CD4-positive, alpha-beta T cell treated with Interleukin-10 for 1 hour (primary cell): ENCODE measurements at places on chromosomes 12 and 14.

- DNase-seq = no peak
Observed at GRCh38 chr12:1633459-1633858, 4.4 kb downstream of the WNT5B start.

GRCh38 chr12:95997911-95998510 lies 1.9 kb upstream of the HAL start:
- DNase-seq = no peak

DNA sequence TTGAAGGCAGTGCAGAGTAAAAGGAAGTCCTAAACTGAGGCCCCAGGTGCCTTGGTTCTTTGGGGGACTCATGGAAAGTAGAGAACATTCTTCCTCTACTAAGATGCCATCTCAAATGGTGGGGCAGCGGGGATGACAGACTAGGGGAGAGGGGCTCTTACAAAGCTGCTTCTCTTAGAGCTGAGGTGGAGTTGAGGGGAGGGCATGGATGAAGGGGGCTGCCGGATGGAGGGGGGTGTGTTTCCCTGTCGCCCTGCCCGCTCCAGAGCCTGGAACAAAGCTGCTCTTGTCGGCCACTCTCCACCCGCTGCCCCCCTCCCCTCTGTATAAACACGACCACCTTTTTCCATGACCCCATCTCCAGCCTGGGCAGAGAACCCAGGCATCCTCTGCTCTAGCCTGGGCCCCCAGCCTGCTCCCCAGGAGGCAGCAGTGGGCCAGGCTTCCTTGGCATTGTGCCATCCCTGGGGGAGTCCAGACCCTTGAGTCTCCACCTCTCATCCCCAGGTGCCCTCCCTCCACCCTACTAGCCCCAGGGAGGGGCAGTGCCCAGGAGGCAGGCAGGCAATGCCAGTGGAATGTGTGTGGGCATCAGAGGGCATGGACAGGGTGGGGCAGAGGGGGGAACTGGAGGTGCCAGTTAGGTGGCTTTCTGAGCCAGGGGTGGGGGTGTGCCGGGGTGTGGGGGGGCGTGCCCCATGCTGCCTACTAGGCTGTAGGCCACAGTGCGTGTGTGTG lies 1.7 kb downstream of the RARG start:
- peak; percentile 35 for DNase-seq

GRCh38 chr12:27031531-27031930 lies 9.2 kb downstream of the MED21 start:
- no peak for DNase-seq

- DNase-seq = no peak
Observed at GRCh38 chr14:23112359-23113178, 6.5 kb downstream of the CEBPE start.

DNA sequence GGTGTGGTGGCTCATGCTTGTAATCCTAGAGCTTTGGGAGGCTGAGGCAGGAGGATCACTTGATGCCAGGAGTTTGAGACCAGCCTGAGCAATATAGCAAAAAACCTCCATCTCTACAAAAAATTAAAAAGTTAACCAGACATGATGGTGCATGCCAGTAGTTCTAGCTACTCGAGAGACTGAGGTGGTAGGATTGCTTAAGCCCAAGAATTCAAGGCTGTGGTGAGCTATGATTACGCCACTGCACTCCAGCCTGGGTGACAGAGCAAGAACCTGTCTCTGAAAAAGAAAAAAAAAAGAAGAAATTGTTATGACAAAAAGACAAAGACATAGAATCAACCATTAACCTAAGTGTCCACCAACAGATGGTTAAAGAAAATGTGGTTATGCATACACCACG lies 2.1 kb upstream of the ATP23 start:
- DNase-seq = no peak

DNA sequence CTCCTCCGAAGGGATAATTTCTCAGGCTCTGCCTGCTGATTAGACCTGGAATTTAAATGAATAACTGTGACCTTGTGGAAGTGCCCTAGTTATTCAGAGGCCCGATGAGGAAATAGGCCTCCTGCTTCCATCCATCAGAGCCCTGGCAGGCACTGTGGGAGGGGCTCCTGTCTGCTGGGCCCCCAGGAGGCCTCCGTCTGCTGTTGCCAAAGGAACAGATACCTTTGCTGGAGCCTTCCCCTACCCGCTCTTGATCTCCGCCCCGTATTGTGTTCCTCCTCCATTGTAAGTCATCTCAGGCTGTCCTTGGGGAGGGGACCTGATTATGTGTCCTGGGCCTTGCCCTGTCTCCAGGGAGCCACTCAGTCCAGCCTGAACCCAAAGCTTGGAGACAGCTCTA lies 112.3 kb downstream of the NRXN3 start:
- no peak for DNase-seq

DNA sequence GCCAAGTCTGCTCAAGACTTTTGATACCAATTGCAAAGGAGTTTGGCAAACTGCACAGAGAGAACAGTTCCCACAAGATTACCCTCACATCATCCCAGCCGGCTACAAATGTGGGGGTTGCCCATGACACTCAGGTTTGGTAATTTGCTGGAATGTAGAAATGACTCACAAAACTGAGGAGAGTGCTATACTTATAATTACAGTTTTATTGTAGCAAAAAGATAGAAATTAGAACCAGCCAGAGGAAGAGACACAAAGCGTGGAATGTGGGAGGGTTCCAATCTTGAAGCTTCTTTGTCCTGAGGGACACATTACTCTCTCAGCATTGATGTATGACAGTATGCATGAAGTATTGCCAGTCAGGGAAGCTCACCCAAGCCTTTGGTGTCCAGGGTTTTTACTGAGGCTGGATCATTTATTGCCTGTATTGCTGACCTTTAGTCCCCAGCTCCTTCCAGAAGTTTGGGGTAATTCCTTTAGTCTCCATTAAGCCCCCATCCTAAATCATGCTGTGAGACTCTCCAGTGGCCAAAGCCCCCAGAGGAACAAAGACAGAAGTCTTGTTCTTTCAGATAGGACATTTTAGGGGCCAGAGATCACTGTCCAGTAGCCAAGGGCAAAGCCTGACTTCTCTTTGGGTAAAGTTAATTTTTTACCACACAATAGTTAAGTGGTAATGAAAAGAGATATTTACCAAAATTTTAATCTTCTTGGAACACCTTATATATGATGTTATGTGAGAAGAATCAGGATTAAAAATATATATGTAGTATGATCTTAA lies 9.9 kb downstream of the TBK1 start:
- DNase-seq = no peak

- peak; percentile 21 for DNase-seq
Observed at GRCh38 chr12:102883204-102883799, 33.7 kb downstream of the PAH start.

GRCh38 chr14:88961214-88961613 lies 136.8 kb downstream of the TTC8 start:
- DNase-seq = no peak

- DNase-seq = no peak
Observed at GRCh38 chr14:46747001-46747652, 95.5 kb upstream of the RPL10L start.

DNA sequence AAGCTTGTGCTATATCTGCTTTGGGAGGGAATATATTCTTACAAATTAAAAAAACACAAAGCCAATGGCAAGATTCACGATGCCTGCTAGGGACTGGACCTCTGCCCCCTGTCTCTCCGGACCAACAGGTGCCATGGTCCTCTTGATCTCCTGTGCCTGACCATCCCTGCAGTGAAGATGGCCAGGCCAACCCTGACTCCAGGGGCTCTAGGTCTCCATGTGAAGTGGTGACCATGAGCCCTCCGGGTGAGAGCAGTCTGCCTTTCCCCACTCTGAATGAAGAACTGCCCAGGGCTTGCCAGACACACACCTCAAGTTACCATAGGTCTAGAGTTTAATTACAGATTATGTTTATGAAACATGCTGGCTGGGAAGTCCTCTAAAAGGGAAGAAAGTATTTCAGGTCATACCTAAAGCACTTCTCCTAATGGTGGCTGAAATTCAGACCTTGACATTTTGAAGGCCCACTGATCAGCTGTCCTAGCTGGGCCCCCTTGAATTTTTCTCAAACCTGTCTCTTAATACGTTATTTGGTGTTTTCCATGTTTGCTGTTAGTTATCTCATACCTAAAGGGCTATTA lies 1.4 kb downstream of the ARHGDIB start:
- DNase-seq = peak; percentile 22

- DNase-seq = no peak
Observed at GRCh38 chr12:95279856-95280255, 62.2 kb downstream of the VEZT start.

GRCh38 chr12:52059582-52060497 lies 8.6 kb downstream of the NR4A1 start:
- peak; percentile 62 for DNase-seq

- DNase-seq = no peak
Observed at GRCh38 chr14:101893759-101894158, 70.6 kb upstream of the DYNC1H1 start.

GRCh38 chr14:32400480-32400879 lies 71.4 kb downstream of the AKAP6 start:
- no peak for DNase-seq

DNA sequence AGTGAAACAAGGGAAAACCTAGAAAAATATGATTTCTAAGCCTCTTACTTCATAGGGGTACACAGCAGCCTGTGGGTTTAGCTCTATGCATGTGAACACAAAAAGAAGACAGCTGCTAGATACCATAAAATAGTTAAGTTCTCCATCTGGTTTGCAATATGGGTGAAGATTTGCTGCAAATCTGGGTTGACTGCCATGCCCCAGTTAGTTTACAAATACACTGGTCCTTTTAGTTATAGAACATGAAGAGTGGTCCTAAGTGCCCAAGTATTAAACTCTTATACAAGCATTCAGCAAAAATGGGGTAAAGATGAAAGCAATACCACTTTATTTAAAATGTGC lies 176.1 kb downstream of the AEBP2 start:
- no peak for DNase-seq

- no peak for DNase-seq
Observed at GRCh38 chr14:55578511-55578910, 1.5 kb upstream of the KTN1 start.

GRCh38 chr12:12880537-12880936 lies 10.8 kb upstream of the GPRC5A start:
- DNase-seq = no peak

DNA sequence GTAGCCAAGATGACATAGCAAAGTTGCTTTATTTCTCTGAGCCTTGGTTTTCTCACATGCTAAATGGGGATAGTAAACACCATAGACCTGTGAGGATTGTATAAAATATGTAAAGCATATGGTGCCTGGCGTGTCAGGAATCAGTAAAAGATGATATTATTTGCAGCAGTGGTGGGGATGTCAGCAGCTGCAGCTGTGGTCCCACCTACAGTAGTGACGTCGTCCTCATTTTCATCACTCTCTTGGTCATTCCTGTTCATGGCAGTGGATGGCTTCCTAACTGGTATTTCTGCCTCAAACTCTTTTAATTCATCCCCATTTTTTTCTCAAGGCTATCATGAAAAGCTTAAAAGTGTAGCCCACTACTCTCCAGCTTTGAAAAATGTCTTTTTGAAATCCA lies 12.1 kb downstream of the BMAL2 start:
- no peak for DNase-seq

DNA sequence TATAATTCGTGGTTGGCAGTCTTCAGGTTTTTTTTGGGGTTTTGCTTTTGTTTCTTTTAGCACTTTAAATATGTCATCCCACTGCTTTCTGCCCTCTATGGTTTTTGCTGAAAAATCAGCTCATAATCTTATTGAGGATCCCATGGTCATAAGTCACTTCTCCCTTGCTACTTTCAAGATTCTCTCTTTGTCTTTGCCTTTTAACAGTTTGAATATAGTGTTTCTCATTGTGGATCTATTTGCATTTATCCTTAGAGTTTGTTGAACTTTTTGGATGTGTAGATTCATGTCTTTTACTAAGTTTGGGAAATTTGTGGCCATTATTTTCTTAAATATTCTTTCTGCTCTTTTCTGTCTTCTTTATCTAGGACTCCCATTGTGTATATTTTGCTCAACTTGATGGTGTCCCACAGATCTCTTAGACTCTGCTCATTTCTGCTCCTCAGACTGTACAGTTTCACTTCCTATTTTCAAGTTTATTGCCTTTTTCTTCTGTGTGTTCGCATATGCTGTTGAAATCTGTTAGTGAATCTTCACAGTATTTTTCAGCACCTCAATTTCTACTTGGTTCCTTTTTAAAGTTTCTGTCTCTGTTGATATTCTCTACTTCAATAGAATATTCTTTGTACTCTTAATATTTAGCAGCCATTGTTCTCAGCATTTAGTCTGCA lies 70.8 kb downstream of the WNK1 start:
- DNase-seq = no peak

DNA sequence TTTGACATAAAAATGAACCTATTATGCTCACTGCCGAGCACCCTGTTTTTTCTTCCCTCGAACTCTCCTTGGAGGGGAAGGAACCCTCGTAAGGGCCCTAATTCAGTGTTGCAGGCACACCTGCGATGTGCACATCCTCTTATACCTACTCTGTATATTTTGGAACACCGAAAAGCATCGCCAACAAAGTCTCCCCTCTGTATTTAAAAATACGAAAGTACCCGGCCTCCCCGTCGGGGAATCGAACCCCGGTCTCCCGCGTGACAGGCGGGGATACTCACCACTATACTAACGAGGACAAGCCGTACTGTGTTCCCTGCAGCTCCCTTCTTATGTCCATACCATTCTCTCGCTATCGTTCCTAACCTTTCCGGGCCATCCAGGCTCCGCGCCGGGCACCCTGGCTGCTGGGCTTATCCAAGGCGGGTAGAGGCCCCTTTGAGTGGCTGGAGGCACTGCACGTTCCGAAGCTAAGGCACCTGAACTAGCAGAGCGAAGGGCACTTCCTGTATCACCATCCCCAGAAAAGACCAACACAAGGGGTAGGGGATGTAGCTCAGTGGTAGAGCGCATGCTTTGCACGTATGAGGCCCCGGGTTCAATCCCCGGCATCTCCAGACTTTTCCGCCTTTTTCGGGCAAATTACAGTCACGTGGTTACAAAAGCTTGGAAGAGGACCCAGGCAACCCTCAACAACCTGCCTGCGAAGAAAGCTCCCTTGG lies 25.1 kb upstream of the UBC start:
- peak; percentile 93 for DNase-seq

DNA sequence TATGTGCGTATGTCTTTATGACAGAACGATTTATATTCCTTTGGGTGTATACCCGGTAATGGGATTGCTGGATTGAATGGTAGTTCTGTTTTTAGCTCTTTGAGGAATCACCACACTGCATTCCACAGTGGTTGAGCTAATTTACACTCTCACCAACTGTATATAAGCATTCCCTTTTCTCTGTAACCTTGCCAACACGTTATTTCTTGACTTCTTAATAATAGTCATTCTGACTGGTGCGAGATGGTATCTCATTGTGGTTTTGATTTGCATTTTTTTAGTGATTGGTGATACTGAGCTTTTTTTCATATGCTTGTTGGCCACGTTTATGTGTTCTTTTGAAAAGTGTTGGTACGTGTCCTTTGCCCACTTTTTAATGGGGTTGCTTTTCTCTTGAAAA lies 49.7 kb downstream of the FRS2 start:
- no peak for DNase-seq
